ENCODE measurements at places on chromosomes 5 and 9. TPM values are rescaled to one million over a fixed set of nuclear protein-coding genes. Genes with fewer than 3 reads are reported as not detected.

BDP1 gene
- 8.9 TPM for polyA plus RNA-seq

ORM2 gene
- not detected for polyA plus RNA-seq

IRGM gene
- polyA plus RNA-seq: 0.10 TPM

ERCC6L2 gene
- 8.5 TPM for polyA plus RNA-seq

LURAP1L gene
- 17.5 TPM for polyA plus RNA-seq

SURF2 gene
- 66.0 TPM for polyA plus RNA-seq

DNA sequence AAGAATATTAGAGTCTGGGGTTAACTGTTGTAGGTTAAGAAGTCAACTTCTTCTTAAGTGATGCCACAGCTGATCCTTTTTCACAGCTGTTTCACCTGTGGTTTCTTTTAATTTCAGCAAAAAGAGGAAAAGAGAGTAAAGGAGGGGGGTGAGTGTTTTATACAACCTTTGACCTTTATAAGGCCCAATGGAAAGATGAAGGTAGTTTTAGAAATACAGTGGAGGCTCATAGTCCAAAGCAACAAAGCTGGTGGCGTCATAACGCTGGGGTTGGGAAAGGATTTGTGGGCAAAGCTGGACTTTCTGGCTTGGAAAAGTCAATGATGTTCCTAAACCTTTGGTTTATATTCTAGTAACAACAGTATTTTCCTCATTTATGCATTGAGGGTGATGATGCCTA is 49.5 kb downstream of the RCL1 start:
- no peaks in the 10 kb centered on the region for H3K27me3 ChIP-seq
- DNase-seq: no peak
- no peak overlapping the region for H3K4me3 ChIP-seq
- H3K4me1 ChIP-seq: no peaks in the 10 kb centered on the region
- H3K27ac ChIP-seq: no peak overlapping the region
- peaks cover 8% of the 10 kb centered on the region for H3K36me3 ChIP-seq

DNA sequence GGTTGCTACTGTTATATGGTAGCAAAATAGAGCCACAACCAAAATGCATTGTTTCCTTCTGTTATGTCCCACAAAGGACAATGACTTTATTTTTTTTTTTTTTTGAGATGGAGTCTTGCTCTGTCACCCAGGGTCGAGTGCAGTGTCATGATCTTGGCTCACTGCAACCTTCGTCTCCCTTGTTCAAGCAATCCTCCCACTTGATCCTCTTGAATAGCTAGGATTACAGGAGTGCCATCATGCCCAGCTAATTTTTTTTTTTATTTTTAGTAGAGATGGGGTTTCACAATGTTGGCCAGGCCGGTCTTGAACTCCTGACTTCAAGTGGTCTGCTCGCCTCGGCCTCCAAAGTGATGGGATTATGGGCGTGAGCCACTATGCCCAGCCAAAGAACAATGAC is 527.7 kb upstream of the SGCD start:
- no peaks in the 10 kb centered on the region for H3K4me1 ChIP-seq
- no peak for DNase-seq
- H3K27ac ChIP-seq: no peak overlapping the region
- H3K36me3 ChIP-seq: no peaks in the 10 kb centered on the region
- no peaks in the 10 kb centered on the region for H3K27me3 ChIP-seq

GRCh38 chr5:14112998-14113652 is 30.0 kb upstream of the TRIO start:
- peak overlapping the region; percentile 0 for H3K27ac ChIP-seq
- H3K36me3 ChIP-seq: no peaks in the 10 kb centered on the region
- no peaks in the 10 kb centered on the region for H3K27me3 ChIP-seq
- DNase-seq: peak; percentile 85
- H3K4me1 ChIP-seq: no peaks in the 10 kb centered on the region

- H3K4me3 ChIP-seq: no peak overlapping the region
- peaks cover 70% of the 10 kb centered on the region for H3K4me1 ChIP-seq
- H3K27ac ChIP-seq: peak overlapping the region; percentile 98
- no peak for DNase-seq
These were observed 9.8 kb upstream of the IRF1 start for GRCh38 chr5:132500244-132500930.

GRCh38 chr5:160181965-160182622 is 47.2 kb upstream of the FABP6 start:
- no peaks in the 10 kb centered on the region for H3K27me3 ChIP-seq
- H3K27ac ChIP-seq: no peak overlapping the region
- DNase-seq: peak; percentile 49
- H3K4me1 ChIP-seq: no peaks in the 10 kb centered on the region
- no peak overlapping the region for H3K4me3 ChIP-seq
- no peaks in the 10 kb centered on the region for H3K36me3 ChIP-seq

GRCh38 chr5:134813827-134814226 is 31.9 kb upstream of the C5orf24 start:
- no peak overlapping the region for H3K4me3 ChIP-seq
- no peak for DNase-seq
- no peaks in the 10 kb centered on the region for H3K27me3 ChIP-seq
- H3K36me3 ChIP-seq: peaks cover 13% of the 10 kb centered on the region

DNA sequence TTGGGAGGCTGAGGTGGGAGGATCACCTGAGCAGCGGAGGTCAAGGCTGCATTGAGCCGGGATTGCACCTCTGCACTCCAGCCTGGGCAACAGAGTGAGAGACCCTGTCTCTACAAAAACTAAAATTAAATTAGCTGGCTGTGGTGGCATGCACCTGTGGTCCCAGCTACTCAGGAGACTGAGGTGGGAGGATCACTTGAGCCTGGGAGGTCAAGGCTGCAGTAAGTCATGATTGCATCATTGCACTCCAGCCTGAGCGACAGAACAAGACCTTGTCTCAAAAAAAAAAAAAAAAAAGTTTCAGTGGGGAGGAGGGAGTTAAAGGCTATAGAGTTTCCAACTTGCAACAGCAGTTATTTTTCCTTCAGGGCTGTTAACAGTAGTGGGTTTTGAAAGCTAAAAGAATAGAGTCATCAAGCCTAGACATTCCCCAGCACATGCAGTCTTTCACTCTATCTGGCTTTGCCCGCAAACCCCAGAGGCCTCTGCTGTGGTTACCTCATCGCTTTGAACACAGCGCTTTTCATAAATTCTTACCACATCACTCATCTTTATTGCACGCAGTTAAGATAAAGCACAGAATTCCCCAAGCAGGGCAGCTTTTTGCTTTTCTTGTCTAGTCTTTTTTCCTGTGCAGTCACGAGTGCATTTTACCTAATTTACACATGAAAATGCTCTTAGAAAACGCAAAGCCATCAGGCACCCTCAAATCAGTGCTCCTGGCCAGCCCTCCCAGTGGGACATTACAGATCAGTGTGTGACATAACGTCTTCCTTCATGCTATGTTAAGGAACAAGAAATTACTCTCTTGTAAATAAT is 8.7 kb upstream of the SLC2A8 start:
- H3K27ac ChIP-seq: peak overlapping the region; percentile 94
- peak; percentile 93 for DNase-seq
- no peaks in the 10 kb centered on the region for H3K36me3 ChIP-seq
- no peaks in the 10 kb centered on the region for H3K27me3 ChIP-seq

GRCh38 chr5:107948377-107948776 is 277.6 kb upstream of the EFNA5 start:
- H3K4me1 ChIP-seq: no peaks in the 10 kb centered on the region
- H3K4me3 ChIP-seq: no peak overlapping the region
- no peak for DNase-seq
- no peak overlapping the region for H3K27ac ChIP-seq

- DNase-seq: peak; percentile 31
- no peaks in the 10 kb centered on the region for H3K27me3 ChIP-seq
- H3K27ac ChIP-seq: no peak overlapping the region
- no peaks in the 10 kb centered on the region for H3K36me3 ChIP-seq
- no peaks in the 10 kb centered on the region for H3K4me1 ChIP-seq
These were observed 57.9 kb downstream of the TGFBR1 start for GRCh38 chr9:99162759-99163364.
